ENCODE measurements at places on chromosomes 2 and 18.

GRCh38 chr2:203583701-203584100 is 48.6 kb upstream of the RAPH1 start:
- DNase-seq: no peak

GRCh38 chr2:193712912-193713311 is 1518.2 kb upstream of the TMEFF2 start:
- DNase-seq: no peak

- DNase-seq: no peak
Measured at GRCh38 chr2:160726046-160726445, 232.4 kb upstream of the RBMS1 start.

GRCh38 chr2:237472909-237473877 is 13.9 kb upstream of the MLPH start:
- no peak for DNase-seq

- DNase-seq: no peak
Measured at GRCh38 chr2:107380912-107381311, 445.8 kb upstream of the RGPD4 start.

DNA sequence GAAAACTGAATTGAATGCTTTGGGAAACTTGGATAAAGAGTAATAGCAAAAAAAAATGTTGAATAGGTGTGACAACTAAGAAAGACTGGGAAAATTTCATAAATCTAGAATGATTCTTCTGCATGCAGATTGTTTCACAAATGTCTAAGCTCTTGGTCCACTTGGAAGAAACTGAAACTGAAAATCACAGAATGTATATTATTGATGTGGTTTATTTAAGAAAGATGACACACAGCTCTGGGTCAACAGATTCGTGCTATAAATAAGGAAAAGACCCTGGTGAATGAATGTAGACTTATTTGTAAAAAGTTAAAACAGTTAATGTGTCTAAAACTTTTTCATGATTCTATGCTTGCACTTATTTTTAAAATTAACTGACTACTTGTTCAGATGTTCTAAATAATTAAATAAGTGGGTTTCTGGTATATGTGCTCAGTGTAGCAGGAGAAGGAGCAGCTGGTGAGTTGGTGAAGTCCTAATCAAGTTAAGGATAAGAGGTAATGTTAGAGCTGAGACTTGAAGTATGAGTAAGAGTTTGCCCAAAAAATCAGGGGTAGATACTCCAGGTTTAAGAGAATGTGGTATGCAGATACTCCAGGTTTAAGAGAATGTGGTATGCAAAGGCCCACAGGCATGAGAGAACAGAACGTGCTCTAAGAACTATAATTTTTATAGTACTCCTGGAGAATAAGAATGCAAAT is 24.5 kb downstream of the UGP2 start:
- no peak for DNase-seq

DNA sequence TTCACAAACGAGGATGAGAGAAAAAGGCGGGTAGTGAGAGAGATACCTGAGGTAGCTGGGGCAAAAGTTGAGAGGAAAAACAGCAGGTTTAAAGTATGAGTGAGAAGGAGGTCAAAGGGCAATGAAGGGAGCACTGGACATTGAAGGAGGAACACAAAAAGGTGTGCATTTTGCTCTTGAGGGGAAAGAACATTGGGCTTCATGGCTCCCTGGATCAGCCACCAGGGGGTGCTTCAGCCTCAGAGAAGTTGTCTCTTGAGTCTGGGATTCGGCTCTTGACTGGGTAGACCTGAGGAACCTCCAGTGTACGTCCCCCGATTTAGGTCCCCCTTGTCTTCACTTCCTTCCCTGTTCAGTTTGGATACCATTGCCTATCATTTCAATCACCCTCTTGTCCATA is 128.5 kb downstream of the RAPGEF4 start:
- peak; percentile 18 for DNase-seq

- DNase-seq: no peak
Measured at GRCh38 chr2:20203072-20203471, 21.9 kb downstream of the SDC1 start.

DNA sequence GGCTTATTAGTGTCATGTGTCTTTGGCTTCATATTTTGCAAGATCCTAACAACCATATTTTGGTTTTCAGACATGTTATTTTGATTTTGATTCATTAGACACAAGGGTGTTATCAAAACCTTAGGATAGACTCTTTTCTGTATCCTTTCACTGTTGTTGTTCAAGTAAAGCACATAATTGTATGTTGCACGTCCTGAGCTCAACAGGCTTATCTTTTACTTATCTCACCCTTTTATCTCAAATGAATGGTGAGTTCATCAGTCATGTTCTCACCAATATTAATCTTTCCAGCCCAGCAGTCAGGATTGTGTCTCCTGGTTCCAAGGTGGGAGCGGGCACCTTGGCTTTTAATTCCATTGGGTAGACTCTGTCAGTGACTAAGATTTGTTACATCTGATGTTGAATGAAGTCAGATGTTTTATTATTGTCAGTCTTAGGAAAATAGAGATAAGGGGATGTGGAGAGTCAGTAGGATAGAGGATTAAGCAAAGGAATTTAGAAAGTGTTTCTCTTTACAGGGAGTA is 11.9 kb downstream of the GPN1 start:
- no peak for DNase-seq

- DNase-seq: no peak
Measured at GRCh38 chr2:116949249-116949648, 865.2 kb upstream of the DDX18 start.

GRCh38 chr2:205714058-205714776 is 31.9 kb downstream of the NRP2 start:
- DNase-seq: no peak

DNA sequence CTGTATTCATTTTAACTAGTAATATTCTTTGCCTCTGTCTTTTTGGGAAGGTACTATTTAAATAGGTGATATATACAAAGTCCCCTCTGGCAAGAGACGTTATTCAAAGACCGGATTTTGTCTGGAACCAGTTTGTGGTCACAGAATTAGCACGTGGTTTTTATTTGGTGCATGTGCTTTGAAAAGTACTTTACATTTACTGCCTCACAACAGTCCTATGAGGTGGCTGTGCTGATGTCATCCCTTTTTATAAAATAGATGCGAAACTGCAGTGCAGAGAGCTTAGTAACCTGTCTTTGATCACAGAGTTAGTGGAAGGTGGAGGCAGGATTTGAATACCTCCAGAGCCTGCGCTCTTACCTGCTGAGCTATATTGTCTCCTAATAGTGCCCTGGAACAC is 4.0 kb downstream of the LPIN1 start:
- peak; percentile 33 for DNase-seq

DNA sequence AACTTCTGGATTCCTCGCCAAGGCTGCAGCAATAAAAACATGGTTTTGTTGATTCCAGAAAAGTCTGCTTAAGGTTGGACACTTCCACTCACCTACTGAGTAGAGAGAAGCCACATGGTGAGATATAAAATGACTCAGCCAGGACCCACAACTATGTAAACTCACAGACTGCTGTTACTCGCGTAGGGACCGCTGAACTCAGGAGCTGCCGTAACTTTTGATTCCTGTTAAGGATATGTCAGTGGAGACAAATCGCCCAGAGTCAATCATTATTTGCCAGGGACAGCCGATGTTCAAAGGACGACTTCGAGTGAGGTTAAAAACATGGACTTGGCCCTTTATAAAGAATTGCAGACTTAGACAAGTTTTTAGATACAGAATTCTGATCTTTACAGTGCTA is 25.6 kb downstream of the CYB5A start:
- no peak for DNase-seq

DNA sequence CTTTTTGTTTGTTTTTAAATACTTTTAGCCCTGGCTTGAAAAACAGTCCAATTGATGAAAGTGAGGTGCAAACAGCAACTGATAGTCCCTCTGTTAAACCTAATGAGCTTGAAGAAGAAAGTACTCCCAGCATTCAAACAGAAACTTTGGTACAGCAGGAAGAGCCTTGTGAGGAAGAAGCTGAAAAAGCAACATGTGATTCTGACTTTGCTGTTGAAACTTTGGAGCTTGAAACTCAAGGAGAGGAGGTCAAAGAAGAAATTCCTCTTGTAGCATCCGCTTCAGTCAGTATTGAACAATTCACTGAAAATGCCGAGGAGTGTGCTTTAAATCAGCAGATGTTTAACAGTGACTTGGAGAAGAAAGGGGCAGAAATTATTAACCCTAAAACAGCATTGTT is 30.6 kb upstream of the DYSF start:
- DNase-seq: no peak

- DNase-seq: peak; percentile 70
Measured at GRCh38 chr2:120625865-120626560, 109.7 kb upstream of the GLI2 start.

DNA sequence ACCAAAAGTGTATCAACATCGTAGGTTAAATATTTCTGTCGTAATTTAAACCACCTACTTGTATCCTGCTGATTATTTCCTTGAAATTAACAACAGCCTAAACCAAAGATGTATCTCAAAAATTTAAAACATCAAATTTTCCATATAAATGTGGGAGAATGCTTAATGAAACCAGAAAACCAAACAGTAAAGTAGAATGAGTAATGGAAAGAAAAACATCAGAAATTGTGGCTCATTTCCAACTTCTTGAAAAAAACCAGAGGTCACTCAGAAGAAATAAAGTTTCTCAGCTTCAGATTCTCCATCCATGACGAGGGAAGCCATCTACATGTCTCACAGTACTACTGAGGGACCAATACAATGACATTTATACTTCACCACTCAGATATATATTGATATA is 296.5 kb downstream of the NOL4 start:
- no peak for DNase-seq

DNA sequence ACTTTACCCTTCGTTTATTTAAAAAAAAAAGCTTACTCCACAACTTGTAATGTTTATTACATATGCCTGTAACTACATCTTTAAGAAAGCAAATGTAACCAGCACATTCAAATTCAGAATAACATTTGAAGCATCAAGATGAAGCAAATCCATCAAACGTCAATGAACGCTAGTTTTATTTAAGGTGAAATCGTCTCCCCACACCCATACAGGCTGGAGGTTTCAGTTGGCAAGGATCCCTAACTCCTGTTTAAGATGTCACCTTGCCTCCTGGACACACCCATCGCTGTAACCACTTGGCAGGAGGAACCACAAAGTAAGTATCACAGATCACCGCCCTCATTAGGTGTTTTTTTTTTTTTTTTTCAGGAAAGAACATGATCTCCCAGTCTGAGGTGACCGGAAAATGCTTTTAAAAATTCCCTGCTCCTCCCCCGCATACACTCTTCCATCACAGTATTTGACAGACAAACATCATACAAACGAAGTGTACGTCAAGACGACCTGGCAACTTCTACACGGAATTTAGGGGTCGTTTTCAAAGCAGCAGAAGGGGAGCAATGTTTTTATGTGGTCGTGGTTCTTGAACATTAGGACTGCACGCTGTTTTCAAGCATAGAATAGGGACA is 19.7 kb upstream of the STPG4 start:
- peak; percentile 56 for DNase-seq

DNA sequence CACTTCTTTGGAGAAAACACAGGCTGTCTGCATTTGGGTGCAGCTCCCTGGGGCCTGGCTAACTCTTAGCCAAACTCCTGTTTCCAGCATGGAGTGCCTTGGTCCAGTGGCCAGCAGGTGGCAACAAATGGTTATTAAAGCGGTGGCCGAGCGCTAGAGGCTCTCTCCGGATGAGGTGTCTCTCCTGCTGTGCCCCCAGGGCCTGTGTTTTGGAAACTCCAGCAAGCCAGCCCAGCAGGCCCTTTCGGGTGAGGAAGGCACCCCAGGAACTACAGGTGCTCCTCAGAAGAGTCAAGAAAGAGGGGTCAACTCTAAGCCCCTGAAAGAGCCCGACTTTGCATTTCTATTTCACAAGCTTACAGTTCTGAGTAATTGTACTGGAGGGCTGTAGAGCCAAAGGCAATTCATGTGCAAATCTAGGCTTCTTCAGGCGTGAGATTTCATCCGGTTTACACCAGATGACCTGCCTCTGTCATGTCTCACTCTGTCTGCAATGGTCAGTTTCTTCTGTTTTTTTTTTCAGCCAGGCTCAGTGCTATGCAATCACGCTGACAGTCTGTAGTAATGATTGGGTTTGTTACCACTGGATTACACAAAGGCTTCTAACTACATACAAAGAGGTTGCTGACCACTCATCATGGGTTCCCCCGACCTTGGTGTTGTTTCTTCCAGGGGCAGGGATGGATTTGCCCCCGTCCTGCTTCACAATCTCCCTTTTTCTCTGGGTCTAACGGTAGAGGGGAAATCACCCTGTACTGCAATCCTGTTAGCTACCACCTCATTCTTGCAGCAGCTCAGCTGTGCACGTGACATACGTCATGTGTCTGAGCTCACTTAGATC is 7.6 kb upstream of the CHRNA1 start:
- peak; percentile 36 for DNase-seq

DNA sequence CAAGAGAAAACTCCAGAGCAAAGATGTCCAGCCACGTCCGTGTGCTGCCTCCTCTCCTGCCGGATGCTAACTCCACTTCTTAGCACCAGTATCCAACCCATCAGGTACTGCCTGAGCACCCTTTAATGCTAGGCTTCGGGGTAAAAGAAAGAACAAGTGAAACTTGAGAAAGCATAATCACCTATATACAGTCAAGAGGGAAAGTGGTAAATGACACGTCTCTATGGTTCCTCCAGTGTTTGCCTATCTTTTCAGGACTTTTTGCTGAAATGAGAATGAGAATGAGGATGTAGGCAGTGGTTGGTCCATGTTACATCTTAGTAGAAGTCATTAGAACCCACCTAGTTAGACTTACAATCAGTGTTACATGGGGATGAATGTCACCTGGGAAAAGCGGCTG is 47.9 kb downstream of the EPHA4 start:
- DNase-seq: no peak

DNA sequence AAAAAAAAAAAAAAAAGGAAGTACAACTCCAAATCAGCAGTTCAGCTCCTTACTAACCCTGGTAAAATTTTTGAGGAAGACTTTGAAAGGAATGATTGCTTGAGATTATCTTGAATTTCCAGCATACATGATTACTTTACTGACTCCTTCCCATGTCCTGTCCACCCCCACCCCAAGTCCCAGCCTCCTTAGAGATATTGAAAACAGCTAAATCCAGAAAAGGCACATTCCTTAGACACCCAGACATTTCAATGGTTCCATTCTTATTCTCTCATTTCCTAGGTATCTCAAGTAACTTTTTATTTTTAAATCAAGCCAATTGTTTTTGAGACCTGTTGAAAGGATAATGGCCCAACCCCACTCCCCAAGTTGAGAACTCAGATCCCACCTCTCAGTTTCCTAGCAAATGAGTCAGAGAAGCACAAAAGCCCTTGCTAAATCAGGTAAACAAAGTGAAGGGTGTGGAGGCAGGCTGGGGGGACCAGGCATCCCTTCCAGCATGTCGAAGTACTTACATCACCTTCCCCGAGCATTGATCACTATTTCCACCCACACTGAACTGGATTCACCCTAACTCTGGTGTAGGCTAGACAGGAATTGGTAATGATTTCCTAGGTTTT is 95.4 kb upstream of the FZD7 start:
- no peak for DNase-seq

GRCh38 chr18:33854827-33855139 is 276.8 kb downstream of the ASXL3 start:
- no peak for DNase-seq

GRCh38 chr2:240604939-240605716 is 18.6 kb downstream of the CAPN10 start:
- no peak for DNase-seq

DNA sequence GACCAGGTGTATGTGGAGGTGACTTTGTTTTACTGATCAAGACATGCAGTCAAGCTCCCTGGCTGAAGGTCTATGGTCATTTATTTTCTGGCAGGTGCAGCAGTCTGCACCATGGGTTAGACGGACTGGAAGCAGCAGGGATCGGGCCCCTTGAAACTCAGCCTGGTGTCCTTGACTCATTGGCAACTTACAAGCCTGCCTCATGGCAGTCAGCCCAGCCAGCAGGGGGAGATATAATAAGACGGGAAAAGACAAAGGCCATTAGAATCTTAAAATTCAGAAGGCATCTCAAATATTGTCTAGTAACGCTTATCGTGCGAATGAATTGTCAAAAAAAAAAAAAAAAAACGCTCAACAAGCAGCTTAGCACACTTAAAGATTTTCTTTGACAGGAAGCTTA is 308.2 kb downstream of the EN1 start:
- DNase-seq: no peak
